ENCODE measurements at places on chromosomes 12 and 14.

GRCh38 chr12:70486588-70486987, 120.5 kb downstream of the KCNMB4 start:
- DNase-seq, result no peak

- DNase-seq, result no peak
Measured at GRCh38 chr14:99733211-99733539, 49.1 kb downstream of the CYP46A1 start.

DNA sequence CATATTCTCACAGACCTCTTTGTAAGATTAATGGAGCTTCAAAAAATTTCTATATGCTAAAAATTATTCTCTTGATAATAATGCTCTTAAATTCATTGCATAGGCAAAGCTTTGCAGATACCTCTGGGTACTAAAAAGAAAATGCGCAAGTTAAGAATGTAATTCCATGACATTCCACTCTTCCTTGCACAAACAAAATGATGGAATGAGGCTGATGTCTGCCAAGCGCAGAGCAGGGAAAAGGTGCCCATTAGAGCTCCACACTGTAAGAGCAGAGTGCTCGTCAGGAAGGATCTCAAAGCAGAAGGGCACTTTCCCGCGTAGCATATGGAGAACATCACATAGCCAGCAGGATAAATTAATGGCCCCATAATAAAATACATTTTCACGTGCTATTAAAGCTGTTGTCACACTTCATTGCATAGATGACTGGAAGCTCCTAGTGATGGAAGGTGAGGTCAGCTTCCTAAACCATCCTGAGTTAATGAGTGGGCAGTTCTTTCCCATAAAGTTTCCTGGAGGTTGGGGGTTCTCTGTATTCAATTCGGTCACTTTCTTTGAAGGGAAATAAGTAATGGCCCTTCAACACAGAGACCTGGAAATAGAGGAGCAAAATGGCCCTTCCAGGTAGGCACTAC, 1058.9 kb downstream of the GALC start:
- DNase-seq, result no peak

GRCh38 chr12:31518680-31519227, 72.2 kb downstream of the DENND5B start:
- DNase-seq, result no peak

DNA sequence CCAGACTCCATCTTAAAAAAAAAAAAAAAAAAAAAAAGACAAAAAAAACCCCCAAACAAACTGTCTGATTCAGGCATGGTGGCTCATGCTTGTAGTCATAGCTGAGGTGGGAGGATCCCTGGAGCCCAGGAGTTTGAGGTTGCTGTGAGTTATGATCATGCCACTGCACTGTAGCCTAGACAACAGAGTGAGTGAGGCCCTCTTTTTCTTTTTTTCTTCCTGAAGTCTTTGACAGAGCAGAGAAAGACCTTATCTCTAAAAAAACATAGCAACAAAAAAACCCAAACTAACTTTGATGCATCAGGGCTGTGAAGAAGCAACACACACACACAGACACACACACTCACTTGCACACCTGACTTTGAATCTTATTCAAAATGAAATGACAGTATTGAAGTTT, 7.7 kb upstream of the AMN1 start:
- peak; percentile 29 for DNase-seq

DNA sequence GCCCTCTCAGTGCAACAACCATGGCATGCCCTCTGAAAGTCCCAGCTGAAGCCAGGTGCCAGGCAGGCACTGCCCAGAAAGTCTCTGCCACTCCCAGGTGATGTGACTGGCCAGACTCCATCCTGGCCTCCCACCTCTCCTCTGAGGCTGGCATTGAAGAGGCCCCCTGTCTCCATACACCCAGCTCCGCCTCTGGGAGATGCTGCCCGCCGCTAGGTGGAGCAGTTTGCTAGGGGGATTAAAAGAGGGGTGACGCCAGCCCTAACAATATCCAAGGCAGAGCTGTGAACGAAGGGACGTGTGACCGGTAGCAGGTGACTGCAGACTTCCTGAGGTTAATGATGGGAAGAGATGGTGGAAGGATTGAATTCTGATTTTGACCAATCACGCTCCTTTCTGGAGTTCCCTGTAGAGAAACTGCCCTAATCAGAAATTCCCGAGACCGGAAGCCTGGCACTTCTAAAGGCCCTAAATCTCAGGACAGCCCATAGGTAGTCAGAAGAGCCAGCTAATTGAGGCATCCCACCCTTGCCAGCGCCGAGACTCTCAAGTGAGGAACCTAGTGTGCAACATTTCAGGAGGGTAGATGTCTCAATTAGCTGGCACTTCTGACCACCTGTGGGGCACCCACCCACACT, 8.3 kb upstream of the PLEK2 start:
- DNase-seq, result no peak

DNA sequence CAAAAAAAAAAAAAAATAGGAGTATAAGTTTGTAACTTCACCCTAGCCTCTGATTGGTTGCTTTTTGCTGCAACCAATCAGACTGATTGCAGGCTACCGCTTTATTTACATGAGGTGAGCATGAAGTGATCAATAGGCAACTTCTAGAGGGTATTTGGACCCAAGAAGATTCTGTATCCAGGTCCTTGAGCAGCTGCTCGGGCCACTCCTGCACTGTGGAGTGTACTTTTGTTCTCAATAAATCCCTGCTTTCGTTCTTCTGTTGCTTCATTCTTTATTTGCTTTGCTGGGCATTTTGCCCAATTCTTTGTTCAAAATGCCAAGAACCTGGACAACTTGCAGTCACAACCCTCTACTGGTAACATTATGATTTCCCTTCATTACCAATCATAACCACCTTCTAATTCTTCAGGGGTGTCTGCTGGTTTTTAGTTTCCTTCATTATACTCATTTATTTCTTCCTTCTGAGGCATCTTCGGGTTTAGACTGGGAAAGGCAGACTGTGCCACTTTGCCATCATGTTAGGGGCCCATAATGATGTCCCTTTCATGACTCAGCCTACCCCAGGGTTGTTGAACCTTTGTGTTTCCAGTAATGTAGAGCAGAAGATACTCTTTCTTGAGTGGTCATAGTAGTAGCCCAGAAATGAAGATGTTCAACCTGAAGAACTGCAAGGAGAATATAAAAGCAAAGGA, 43.4 kb upstream of the LIMA1 start:
- no peak for DNase-seq

GRCh38 chr12:49872381-49872780, 29.5 kb upstream of the BCDIN3D start:
- DNase-seq, result no peak

GRCh38 chr14:78405079-78405856, 235.1 kb downstream of the NRXN3 start:
- no peak for DNase-seq

GRCh38 chr14:53180272-53181221, 27.4 kb upstream of the DDHD1 start:
- peak; percentile 1 for DNase-seq

DNA sequence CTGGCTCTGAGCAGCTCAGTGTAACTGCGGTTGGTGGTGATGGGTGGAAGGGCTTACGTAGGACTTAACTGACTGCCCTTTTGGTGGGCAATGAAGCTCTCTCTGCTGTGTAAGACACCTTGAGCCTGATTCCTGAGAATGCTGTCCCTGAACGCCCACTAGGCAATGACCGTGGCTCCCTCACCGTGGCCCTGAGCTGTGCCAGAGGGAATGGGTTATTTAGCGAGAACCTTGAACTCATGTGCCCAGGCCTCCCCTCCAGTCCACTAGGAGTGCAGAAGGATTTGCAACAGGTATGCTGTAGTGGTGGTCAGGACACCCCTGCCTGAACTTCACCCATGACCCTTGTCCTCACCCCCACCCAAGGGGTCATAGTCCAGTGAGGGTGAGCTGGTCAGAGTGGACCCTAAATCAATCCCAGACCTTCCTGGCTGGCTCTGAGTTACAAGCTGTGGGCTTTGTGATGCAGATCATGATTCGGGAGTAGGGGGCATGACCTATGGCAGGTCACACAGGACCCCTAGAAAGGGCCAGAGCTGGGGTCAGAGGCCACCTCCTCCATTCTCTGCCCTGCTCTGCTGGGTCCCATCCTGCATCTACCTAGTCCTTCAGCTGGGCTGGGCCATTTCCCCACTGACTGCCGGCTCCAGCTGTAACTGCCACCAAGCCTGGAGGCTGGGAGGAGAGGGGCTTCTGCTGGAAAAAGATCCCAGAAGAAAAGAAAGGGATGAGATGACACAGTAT, 14.5 kb upstream of the ANKRD33 start:
- no peak for DNase-seq

GRCh38 chr14:100007254-100007653, 58.0 kb upstream of the EVL start:
- DNase-seq, result no peak

GRCh38 chr14:105711044-105711620, 184.7 kb downstream of the TMEM121 start:
- DNase-seq, result no peak

- no peak for DNase-seq
Measured at GRCh38 chr14:22519877-22520685, 68.9 kb downstream of the DAD1 start.

DNA sequence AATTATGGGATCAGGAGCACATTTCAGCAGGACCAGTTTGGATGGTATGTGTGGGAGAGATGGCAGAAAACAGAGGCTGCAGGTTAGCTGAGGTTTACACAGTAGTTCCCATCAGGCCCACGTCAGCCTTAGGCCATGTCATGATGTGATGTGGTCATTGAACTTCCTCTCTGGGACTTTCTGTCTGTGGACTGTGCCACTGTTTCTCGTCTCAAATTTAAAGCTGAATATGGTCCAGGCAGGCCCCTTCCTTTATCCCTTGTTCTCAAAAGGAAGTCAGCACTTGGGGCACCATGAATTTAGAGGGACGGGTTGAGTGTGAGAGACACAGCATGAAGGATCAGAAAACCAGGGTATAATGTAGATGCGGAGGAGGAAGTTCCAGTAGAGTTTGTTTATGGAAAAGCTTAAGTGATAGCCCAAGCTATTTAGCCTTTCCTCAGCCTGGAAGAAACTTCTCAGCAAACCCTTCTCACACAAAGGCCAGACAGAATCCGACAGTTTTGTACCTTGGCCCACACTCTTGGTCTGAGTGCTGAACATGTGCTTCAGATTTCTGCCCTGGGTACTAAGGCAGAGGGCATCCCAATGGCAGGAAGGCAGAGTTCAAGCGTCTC, 3.6 kb upstream of the IGFBP6 start:
- no peak for DNase-seq

- DNase-seq, result no peak
Measured at GRCh38 chr12:101759396-101760047, 20.3 kb upstream of the SYCP3 start.

DNA sequence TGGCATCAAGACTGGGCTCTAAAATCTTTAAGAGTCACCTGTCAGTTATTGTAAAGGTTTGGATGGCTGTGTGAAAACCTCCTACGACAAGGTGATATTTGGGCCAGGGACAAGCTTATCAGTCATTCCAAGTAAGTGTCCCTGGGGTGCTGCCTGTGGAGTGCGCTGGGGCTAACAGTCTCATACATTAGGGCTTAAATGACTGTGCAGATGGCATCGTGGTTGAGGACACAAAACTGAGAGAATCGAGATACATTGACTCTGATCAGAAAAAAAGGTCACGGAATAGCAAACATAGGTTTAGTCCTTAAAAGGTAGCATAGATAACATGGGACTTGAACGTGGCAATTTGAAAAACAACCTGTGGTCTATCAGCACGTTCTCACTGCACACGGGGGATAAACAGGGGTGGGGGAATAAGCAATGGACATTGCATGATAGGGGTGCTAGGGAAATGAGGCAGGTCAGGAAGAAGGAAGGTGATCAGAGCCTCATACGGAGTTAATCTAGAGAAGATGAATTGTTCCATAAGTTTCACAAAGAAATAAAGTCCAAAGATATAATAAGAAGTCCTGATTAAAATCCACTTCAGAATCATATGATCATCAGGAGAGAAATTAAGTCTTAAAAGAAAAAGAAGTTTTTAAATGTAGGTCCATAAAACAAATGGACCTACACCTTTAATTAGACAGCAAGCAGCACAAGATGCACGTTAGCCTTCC, 100.3 kb downstream of the DAD1 start:
- no peak for DNase-seq

DNA sequence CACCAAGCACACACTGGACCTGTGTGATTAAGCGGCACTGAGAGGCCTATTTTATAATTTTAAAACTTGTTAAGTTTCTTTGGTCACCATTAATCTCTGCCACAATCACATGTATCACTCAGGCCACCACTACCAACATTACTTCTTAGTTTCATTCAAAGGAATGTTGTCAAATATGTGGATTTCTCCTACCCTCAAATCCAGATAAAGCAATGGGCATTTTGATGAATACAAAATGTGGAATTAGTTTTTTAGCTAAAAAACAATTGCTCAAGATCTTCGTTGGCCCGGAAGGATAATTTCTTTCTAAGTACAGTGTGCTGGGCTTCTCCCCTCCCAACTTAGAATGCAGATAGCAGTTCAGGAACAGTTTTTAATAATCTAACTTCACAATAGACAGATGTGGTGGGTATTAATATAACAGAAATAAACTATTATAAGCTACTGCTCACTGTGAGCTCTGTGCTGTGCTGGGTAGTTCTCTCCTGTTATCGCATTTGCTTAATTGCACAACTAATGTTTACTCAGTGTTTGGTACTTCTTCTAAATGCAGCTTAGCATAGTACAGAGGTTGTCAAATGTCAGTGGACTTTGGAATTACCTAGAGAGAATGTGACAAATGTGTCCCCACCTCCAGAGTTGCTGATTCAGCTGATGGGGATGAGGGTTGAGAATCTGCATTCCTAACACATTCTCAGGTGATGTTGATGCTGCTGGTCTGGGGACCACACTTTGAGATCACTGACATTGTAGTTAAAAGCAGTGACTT, 266.7 kb upstream of the AMIGO2 start:
- DNase-seq, result no peak

DNA sequence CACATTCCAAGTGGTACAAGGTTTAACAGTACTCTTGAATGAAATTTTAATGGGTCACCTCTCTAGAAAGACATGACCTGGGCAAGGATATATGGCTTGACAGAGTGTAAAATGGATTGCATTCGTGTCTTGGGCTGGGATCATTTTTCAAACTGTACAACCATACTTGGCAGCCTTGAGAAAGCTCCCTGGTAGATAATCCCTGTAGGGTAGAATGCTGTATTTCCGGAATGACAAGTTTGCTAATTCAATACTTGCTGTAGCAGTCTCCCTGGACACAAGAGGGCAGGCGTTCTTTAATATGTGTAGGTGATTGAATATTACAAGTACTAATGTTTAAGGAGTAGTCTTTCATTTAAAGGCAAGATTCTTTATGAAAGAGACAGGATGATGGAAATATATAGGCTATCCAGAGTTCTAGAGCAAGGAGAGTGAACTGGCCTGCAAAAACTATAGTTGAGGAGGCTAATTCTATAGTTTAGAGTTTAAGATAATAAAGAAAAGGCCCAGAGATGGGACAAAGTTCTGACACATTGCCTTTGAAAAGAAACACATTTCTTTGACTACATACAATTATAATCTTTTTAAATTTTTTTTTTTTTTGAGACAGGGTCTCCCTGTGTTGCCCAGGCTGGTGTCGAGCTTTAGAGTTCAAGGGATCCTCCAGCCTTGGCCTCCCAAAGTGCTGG, 53.4 kb downstream of the PLBD1 start:
- DNase-seq, result no peak

DNA sequence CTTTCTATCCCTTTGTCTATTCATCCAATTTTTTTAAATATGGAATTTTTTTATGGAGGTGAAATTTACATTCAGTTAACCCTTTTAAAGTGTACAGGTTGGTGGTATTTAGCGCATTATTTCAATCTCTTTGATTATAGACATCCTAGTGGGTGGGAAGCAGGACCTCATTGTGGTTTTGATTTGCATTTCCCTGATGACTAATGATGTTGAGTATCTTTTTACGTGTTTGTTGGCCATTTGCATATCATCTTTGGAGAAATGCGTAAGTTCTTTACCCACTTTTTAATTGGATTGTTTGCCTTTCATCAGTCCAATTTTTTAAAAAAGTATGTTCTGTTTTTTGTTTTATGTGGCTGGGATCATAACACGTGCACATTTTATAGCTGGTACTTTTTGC, 20.8 kb downstream of the PAPLN start:
- no peak for DNase-seq
